ENCODE measurements at places on chromosomes 12 and 14.

DNA sequence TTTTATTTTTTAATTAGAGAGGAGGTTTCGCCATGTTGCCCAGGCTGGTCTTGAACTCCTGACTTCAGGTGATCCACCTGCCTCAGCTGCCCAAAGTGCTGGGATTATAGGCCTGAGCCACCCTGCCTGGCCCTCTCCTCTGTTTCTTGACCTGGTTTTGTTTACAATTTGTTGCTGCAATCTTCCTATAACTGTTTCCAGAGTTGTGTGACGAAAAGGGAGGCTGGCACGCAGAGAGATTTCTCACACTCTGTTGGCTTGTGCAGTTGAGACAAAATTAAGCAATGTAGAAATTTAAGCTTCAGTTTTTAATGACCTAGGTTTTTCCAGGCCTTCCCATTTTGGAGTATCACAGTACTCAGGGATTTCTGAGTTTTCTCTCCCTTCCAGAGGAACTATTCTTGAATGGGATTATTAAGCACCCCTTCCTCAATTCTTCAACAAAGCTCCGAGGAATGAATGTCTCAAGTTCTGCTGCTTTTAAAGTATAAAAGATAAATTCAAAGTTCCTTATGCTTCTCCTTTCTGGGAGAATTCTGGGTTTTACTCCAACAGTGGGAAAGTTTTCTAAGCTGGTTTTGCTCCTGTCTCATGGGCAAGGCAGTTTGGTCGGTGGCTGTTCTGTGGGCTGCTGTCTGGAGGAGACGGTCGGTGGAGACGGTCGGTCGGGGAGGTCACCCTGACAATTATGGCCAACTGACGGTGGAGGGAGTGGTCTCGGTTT lies 20.4 kb upstream of the FOS start:
- DNase-seq: no peak

DNA sequence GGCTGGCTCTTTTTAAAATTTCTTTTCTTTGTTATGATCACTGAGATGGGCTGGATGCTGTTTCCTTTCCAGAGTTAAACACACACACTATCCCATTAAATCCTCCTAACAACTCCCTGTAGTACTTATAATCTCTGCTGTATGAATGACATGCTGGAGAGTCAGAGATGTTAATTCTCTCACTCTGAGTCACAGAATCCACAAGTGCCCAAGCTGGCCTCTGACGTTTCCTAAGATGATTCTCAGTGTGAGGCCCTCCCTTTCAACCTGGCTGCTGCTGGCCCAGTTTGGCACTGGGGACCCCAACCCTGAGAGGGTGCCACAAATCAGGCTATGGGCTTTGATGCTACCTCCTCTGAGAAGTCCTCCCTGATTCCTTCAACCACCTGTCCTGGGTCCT lies 5.4 kb downstream of the NOS1 start:
- DNase-seq: no peak

DNA sequence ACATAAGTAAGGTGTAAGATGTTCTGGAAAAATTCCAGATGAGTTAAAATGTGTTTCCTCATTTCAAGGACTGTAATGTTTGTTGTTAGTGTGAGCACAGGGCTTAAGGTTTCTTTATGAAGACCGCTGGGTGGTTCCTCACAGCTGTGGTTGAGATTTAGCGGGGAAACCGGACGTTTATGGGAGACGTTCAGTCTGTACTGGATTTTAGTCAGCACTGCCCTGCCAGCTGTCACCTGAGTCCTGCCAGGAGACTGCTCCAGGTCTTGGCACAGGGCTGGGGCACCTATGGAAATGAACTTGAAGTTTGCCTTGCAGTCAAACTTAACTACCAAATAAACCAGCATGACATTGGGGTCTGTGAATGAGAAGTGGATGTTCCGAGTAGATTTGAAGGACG lies 555.2 kb downstream of the DIO2 start:
- DNase-seq: no peak

DNA sequence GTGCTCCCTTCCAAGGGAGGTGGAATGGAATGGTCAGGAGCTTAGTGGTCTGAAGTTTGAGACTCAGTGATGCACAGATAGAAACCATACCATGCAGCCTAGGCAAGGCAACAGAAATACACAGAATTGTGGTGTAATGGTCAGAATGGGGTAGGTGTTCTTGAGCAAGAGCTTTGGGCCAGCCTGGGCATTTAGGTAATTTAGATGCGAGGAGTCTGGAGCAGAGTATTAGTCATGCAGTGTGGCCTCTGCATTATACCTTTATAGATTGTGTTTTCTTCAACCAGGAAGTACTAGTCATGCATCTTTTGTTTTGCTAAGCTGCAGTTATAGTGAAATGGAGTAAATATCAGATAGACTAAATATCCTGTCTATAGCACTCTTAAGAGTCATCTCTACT lies 118.3 kb downstream of the DAAM1 start:
- DNase-seq: no peak

GRCh38 chr12:24280056-24280842 lies 330.8 kb upstream of the SOX5 start:
- no peak for DNase-seq

DNA sequence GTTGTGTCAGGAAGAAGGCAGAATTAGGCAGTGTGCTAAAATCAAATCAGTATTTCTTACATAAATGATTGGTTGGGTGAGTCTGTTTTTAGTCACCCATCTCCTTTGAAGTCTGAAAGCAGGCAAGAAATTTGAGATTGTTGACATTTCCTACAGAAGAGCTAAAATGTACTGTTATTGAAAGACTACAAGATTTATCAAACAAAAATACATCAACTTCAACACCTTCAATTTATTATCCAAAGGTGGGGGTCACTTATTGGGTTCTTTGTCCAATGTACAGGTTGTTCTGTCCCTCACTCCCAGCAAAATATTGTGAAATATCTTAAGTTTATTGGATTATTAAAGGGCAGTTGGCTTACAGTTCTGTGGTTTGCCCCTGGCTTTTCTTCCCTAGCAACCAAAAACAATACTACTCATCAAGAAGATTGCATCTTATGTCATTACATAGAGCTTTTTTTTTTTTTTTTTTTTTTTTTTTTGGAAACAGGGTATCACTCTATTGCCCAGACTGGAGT lies 20.6 kb upstream of the PKP2 start:
- no peak for DNase-seq
